ENCODE measurements at places on chromosomes 1 and 21.

DNA sequence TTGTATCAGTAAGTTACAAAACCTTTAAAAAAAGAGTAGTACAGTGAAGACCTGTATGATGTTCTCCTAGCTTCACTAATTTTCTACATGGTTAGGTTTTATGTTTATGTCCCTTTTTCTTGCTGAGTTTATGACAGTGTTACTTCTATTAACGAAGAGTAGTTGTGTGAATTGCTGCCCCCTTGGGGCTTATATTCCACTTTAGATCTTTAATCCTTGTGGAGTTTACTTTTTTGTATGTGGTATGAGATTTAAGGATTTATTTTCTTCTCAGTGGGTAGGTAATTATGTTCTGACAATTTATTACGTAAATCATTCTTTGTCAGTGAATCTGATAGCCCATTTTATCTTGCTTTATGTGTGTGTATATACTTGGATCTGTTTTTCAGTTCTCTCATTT, 14.8 kb downstream of the KCTD3 start:
- no peak for DNase-seq

DNA sequence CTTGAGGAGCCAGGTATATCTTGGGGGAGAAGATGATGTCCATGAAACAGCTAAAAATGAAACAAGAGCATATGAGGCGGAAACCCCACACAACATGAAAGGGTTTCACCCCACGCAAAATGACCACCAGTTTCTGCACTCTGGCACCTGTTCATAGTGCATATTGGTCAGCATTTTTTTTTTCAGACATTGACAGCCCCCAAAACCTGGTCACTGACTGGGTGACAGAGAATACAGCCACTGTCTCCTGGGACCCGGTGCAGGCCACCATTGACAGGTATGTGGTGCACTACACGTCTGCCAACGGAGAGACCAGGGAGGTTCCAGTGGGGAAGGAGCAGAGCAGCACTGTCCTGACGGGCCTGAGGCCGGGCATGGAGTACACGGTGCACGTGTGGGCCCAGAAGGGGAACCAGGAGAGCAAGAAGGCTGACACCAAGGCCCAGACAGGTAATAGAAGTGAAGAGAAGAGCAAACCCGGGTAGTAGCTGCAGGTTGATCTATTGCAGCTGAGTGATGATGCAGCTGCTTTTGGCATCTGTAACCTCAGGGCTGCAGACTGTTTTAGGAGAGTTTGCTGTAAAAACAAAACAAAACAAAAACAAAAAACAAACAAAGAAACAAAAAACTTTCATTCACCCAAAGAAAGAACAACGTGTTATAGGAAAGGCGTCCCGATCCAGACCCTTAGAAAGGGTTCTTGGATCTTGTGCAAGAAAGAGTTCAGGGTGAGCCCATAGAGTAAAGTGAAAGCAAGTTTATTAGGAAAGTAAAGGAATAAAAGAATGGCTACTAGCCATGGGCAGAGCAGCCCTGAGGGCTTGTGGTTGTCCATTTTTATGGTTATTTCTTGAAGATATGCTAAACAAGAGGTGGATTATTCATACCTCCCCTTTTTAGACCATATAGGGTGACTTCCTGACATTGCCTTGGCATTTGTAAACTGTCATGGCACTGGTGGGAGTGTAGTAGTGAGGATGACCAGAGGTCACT, 51.0 kb downstream of the TNN start:
- peak; percentile 28 for DNase-seq

DNA sequence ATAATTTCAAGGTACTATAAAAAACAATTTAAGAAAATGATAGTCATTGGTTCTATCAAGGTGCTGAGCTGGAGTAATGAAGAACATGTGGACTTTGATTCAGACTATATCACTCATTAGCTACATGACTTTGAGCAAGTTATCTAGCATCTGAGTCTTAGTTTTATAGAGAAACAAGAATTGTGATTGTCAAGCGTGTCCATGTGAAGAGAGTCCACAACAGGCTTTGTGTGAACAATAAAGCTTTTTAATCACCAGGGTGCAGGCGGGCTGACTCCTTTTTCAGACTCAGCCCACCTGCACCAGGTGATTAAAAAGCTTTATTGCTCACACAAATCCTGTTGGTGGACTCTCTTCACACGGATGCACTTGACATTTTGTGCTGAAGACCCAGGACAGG, 26.6 kb upstream of the DMRTB1 start:
- no peak for DNase-seq

DNA sequence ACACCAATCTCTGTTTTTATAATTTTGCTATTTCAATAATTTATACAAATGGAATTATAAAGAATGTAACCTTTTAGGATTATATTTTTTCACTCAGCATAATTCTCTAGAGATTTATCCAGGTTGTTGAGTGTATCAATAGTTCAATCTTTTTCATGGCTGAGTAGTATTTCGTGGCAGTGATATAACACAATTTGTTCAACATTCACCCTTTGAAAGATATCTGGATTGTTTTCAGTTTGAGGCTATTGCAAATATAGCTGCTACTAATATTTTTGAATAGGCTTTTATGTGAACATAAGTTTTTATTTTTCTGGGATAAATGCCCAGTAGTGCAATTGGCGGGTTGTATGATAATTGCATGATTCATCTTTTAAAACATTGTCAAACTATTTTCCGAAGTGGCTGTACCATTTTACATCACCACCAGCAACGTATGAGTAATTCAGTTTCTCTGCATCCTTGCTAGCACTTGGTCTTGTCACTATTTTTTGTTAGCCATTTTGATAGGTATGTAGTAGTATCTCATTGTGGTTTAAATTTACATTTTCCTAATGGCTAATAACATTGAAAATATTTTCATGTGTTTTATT, 55.6 kb upstream of the ABCD3 start:
- no peak for DNase-seq

DNA sequence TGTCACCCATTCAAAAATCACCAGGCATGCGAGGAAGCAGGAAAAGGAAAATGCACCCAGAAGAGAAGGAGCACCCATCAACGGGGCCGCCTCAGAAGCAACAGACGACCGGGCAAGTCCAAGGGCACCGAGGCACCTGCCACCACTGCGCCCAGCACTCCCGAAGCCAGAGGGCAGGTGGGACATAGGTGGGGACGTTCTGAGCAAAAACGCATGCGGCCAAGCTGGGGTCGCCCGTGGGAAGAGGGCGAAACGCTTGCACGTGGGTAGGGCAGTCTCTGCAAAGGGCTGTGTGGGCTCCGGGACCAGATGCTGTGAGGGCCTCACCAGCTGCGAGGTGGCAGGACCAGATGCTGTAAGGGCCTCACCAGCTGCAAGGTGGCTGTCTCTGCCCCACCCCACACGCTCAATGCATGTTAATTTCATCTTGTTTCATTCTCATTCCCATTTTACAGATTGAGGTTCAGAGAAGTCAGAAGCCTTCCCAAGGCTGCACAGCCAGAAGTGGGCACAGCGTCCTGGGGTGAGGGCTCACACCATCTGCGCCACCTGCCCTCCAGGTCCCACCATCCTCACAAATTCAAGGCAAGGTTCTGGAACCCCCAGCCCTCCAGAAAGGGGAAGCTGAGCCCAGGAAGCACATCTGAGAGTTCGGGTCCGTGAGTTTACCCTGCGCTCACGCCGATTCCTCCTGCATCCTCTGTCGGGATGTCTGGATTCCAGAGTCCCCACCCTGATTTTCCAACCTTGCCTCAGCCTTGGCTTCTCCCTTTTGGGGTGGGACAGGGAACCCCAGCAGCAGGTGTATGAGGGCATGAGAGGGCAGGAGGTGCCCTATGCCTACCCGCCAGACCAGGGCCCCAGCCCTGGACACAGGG, 8.2 kb upstream of the SAMD11 start:
- DNase-seq, result no peak

GRCh38 chr1:17743008-17743647, 12.0 kb upstream of the ACTL8 start:
- no peak for DNase-seq

- peak; percentile 79 for DNase-seq
These were observed 19.7 kb upstream of the FASLG start for GRCh38 chr1:172638885-172639831.

DNA sequence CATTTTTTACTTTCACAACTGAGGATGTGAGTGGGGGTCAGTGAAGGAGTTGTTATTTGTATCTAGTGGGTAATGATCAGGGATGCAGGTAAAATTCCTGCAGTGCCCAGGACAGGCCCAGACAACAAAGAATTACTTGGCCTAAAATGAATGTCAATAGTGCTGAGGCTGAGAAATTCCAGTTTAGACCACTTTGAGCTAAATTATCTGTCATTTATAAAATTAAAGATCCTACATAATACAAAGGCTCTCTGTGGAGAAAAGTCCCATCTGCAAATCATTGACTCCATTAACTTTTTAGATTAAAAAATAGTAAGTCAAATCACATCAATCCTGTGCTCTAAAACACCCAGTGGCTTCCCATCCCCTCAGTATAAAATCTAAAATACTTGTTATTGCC, 130.7 kb upstream of the COL11A1 start:
- no peak for DNase-seq

DNA sequence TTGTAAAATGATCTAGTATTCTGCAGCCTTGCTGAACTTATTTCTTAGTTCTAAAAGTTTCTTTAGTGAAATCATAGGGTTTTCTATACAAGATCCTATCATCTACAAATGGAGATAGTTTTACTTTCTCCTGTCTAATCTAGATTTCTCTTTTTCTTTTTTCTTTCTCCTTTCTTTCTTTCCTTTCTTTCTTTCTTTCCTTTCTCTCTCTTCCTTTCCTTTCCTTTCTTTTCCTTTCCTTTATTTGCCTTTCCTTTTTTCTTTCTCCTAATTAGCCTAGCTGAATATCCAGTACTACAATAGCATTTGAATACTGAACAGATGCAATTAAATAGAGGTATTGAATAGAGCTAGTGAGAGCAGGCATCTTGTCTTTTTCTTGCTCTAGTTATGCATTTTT, 186.6 kb upstream of the SPAG17 start:
- DNase-seq, result no peak

- peak; percentile 61 for DNase-seq
These were observed 34.0 kb upstream of the ADGRL4 start for GRCh38 chr1:79040424-79041082.

DNA sequence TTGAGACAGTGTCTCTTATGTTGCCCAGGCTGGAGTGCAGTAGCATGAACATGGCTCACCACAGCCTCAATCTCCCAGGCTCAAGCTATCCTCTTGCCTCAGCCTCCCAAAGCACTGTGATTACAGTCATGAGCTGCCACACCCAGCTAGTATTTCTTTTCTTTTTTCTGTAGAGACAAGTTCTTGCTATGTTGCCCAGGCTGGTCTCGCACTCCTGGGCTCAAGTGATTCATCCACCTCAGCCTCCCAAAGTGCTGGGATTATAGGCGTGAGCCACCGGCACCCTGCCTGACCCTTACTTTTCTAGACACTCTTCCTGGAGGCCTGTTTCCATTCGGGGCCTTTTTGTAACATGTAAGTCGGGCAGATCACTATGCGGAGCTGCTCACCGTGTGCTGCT, 30.1 kb upstream of the SRP9 start:
- no peak for DNase-seq

DNA sequence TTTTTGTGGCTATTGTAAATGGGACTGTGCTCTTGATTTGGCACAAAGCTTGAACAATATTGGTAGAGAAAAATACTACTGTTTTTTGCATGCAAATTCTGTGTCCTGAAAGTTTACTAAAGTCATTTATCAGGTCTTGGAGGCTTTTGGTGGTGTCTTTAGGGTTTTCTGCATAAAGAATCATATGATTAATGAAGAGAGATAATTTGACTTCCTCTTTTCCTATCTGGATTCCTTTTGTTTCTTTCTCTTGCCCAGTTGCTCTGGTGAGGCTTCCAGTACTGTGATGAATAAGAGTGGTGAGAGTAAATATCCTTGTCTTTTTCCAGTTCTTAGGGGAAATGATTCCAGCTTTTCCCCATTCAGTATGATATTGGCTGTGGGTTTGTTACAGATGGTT, 1166.7 kb downstream of the NCAM2 start:
- DNase-seq, result no peak

DNA sequence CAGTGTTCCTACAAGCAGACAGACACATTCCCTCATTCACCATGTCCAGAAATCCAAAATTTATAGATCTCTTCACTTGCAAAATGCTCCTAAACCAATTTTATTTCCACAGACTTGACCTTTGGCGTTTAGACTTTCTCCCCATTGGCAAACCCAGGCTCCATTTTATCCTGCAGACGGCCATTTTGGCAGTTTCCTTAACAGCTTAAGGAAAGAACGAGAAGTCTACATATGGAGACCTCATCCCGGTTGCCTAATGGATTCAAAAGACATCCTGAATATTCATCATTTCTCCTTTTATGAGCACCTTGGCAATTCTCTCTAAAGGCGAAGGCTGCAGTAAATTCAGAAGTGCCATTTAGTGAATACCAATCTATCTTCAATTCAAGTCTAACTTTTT, 132.9 kb downstream of the HLX start:
- DNase-seq, result no peak

DNA sequence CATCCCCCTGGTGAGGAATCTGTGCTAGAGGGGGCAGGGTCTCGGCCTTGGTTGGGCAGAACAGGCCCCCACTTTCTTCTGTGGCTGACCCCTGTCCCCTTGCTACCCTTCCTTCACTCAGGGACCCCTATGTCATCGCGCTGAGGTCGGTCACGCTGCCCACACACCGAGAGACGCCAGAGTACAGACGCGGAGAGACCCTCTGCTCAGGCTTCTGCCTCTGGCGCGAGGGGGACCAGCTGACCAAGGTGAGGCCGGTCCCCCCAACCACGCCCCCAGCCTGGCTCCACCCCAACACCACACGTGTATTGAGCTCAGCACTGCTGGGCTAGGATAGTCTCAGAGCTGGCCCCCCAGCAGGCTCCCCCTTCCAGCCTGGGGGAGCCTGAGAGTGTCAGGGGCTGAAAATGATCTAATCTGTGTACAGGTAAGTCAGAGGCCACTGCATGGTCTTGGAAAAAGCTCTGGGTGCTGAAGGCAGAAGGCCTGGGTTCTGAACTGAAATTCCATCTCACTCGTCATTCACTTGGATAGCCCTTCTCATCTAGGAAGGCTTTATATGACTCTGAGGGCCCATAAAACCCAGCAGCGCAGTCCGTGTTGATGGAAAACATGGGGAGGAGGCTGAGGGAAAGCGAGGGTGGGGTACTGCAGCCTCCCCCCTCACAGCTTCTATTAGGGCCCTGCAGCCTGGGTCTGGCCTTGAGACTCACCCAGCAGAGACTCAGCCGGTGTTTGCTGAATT, 15.3 kb downstream of the FAM151A start:
- no peak for DNase-seq

- DNase-seq, result no peak
These were observed 85.3 kb upstream of the WDR26 start for GRCh38 chr1:224519874-224520273.

Measured in GM12865 (cell line).